Fibroblast of the aortic adventitia (primary cell): ENCODE measurements at places on chromosomes 12 and 14. TPM values are rescaled to one million over a fixed set of nuclear protein-coding genes. Genes with fewer than 3 reads are reported as not detected.

DNA sequence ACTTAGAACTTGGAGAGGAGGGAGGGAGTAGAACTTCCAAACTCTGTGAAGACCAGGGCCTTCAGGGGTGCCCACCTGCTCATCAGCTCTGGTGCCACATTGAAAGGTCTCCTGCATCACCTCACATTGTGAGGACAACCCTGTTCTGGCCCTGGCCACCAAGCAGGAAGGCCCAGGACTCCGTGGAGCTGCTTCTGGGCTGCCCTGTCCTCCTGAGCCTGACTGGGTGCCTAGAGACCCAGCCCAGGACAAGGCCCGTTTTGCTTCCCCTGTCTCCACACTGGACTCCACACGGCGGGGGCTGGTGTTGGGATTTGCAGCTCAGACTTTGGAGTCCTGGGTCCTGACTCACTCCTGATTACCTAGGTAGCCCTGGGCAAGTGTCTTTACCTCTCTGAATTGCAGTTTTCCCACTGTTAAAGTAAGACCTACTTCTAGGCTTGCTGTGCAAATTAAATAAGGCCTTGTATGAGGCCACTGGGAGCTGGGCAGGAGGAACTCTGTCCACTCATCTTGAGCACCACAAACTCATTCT, 12.5 kb upstream of the KRT82 start:
- DNase-seq = no peak

The ANO6 gene
- 39.7 and 81.2 TPM in 2 replicates for total RNA-seq

The KRT78 gene
- not detected in 2 replicates for total RNA-seq

- no peak for DNase-seq
These were observed 87.4 kb upstream of the PTPRR start for GRCh38 chr12:71007781-71008404.

The CHST11 gene
- total RNA-seq = 10.8 and 13.4 TPM in 2 replicates

DNA sequence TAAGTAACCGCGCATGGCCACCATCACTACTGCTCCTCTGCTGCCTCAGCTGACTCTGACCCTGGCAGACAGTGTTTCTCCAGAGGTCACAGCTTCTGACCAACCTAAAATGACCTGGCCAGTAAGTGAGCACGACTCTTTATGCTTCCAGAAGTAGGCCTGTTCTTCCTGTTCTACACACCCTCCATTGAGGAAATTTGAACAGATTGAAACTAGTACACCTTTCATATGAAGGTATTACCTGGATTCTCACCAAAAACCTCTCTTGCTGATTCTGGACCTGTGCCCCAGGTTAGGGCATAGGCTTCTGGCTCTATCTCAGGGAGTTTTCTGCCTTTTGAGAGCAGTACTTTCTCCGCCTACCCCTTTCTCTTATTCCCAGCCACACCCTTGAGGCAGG, 178.4 kb upstream of the FRMD6 start:
- DNase-seq = no peak

The MGP gene
- 223 and 529 TPM in 2 replicates for total RNA-seq
